Endothelial cell of coronary artery (primary cell): ENCODE measurements at places on chromosomes 7 and 10. TPM values are rescaled to one million over a fixed set of nuclear protein-coding genes. Genes with fewer than 3 reads are reported as not detected.

GPR85 gene
- 0.19 and 2.8 TPM in 2 replicates for total RNA-seq

IL2RA gene
- total RNA-seq = not detected in 2 replicates

CFAP46 gene
- 1.1 and 2.3 TPM in 2 replicates for total RNA-seq

TMEM236 gene
- under 0.01 and 0.19 TPM in 2 replicates for total RNA-seq

METTL2B gene
- 29.5 and 34.4 TPM in 2 replicates for total RNA-seq

CYP3A4 gene
- total RNA-seq = not detected in 2 replicates

ERVW-1 gene
- total RNA-seq = not detected in 2 replicates

FAM241B gene
- 0.18 and 0.28 TPM in 2 replicates for total RNA-seq

CLCN1 gene
- not detected in 2 replicates for total RNA-seq

AKR1C2 gene
- total RNA-seq = 3.5 TPM in 1 of 2 replicates, not detected in the other

CHAT gene
- not detected in 2 replicates for total RNA-seq

CDC123 gene
- 161 and 212 TPM in 2 replicates for total RNA-seq

TMEM184A gene
- 0.19 TPM in 1 of 2 replicates, not detected in the other for total RNA-seq

PLAU gene
- 45.6 and 46.1 TPM in 2 replicates for total RNA-seq

CAMK2B gene
- 0.28 and 3.1 TPM in 2 replicates for total RNA-seq

REPIN1 gene
- total RNA-seq = 46.1 and 51.0 TPM in 2 replicates

TRIM50 gene
- total RNA-seq = not detected in 2 replicates

CPN1 gene
- total RNA-seq = not detected in 2 replicates

NODAL gene
- total RNA-seq = not detected in 2 replicates

GNGT1 gene
- not detected in 2 replicates for total RNA-seq

CYP2C19 gene
- not detected in 2 replicates for total RNA-seq

NANOS1 gene
- total RNA-seq = 0.18 and 0.85 TPM in 2 replicates

ITIH5 gene
- total RNA-seq = 0.19 TPM in 1 of 2 replicates, not detected in the other

BTBD16 gene
- total RNA-seq = 0.09 TPM in 1 of 2 replicates, not detected in the other

TMEM213 gene
- total RNA-seq = not detected in 2 replicates

CYP3A5 gene
- not detected in 2 replicates for total RNA-seq
